ENCODE measurements at places on chromosomes 7 and 10.

DNA sequence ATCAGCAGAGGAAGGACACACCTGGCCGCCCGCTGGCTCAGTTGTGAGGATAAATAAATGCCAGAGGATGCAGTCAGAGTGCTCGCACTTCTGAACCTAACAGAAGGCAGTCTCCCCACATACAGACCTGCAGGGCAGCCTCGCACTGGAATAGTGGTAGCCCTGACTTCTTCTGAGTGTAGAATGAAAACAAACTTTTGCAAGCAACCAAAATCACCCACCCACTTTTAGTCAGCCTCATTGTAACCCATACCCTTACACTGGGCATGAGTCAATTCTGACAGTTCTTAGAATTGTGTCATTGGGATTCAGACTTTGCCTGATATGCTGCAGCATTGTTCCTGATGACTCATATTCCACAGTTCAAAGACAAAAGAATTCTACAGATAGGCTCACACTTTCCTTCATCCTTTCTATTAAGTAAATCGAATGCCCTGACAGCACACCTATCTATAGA, 167.0 kb upstream of the CDK1 start:
- no peak for DNase-seq

DNA sequence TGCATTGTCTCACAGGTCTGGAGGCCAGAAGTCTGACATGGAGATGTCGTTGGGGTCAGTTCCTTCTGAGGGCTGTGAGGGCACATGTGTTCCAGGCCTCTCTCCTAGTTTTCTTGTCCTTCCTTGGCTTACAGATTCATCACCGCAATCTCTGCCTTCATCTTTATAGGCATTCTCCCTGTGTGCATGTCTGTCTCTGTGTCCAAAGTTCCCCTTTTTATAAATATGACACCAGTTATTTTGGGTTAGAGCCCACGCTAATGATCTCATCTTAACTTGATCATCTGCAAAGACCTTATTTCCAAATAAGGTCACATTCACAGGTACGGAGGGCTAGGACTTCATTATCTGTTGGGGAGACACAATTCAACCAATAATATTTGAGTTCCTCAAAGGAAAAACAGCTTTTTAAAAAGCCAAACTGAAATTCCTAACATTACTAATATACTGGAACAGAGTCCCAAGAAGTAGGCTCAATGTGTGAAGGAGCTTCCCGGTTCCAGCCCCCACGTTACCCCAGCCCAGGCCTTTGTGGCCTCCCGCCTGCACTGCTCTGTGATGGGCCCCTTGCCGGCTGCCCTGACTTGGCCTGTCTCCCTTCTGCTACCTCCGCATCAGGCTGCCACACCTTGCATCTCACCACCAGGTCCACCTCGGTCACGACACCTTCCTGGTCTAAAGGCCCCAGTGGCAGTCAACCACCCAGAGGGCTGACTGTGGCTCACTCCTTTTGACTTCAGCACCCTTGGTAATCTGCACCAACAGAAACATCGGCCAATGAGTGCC, 142.7 kb downstream of the KCNMA1 start:
- DNase-seq, result no peak

DNA sequence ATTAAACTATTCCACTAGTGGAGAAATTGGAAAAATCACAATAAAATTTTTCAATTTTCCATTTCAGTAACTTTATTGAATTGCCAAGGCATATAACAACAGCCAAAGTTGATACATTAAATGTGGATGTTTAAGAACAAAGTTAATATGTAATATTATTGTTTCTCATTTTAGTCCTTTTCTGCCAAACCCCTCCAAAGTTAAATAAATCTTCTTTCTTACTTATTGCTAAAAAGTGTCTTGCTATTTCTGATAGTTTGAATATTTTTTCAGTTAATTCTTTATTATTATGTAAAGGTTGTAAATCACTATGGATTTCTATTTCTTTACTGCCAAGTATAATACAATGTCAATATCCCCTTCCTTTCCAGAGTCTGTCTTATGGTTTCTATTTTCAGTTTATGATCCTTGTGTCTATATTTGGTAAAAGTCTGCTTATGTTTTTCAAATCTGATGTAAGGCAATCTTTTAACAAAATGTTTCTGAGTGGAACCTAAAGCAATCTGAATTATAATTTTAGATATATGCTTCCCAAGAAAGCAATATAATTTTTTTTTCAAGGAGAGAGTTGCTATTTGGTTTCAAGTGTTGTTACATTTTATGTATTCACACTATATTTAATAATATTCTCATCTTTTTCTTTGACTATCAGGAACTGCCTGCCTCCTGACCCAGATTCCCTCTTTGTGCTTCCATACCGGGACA, 80.3 kb upstream of the RHOBTB1 start:
- DNase-seq, result no peak

- DNase-seq, result no peak
Measured at GRCh38 chr7:33728873-33729551, 176.3 kb upstream of the BMPER start.

GRCh38 chr10:43885842-43886241, 237.2 kb upstream of the ZNF32 start:
- no peak for DNase-seq

GRCh38 chr10:104089621-104090020, 3.9 kb upstream of the COL17A1 start:
- no peak for DNase-seq

All from AG09319 (cell line).